ENCODE measurements at places on chromosomes 2 and 18.

GRCh38 chr2:9240745-9241144 lies 34.1 kb downstream of the ASAP2 start:
- DNase-seq = no peak

DNA sequence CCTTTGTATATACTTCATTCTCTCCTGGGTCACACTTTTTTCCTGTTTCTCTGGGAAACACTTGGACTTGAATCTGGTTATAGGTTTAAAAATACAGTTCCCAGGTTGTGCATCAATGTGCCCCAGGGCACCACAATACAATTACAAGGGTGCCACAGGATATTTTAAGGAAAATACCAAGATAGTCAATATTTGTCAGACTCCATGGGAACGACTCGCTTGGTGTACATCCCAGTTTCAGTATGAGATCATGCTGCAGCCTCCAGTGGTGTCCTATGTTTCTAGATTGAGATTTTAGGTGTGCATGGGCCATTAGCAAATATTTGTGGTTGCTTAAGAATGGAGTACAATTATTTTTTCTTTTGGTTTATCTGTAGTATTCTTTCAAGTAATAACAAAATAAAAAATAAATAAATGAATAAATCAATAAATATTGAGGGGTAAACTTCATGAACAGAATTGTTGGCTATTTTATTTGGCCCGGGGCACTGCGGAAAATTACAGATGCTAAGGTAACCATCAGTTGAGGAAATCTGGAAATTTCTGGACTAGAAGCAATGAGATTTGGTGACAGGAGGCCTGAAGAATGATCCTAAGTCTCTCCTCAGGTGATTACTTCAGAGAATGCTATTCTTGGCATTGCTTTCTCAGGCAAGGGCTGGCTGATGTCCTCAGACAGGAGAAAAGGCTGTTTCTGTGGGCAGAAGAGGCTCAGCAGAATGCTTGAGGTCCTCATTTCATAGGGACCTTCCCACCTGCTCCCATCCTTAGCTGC lies 649.3 kb upstream of the SOX11 start:
- no peak for DNase-seq

DNA sequence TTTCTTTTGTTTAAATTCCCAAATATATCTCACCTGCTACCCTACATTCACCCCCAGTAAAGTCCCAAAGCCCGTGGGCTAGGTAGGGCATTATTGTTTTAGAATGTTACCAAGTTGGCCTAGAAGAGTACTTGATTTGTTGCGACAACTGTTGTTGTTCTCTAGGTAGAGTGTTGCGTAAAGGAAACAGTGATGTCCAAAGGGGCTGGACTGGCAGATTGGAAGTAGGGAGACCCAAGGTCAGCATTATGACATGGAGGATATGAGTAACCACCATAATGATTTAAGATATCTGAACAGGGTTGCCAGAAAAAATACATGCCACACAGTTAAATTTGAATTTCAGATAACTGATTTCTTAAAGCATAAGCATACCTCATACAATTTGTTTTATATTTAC lies 39.2 kb downstream of the SCN1A start:
- DNase-seq = no peak

DNA sequence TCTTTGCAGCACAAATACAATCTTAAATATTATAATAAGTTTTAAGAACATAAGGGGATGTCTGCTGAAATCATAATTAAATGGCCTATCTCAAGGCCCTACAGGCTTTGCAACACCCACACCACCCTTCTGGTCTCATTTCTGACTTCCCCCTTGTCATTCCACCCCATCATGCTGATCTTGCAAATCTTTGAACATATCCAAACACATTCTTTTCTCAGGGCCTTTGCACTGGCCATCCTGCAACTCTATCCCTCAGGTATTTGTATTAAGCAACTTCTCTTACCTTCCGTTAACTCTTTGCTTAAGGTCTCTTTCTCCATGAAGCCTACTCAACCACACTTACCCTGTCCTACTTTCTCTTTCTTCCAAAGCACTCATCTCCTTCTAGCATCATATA lies 51.8 kb upstream of the CCDC150 start:
- no peak for DNase-seq

DNA sequence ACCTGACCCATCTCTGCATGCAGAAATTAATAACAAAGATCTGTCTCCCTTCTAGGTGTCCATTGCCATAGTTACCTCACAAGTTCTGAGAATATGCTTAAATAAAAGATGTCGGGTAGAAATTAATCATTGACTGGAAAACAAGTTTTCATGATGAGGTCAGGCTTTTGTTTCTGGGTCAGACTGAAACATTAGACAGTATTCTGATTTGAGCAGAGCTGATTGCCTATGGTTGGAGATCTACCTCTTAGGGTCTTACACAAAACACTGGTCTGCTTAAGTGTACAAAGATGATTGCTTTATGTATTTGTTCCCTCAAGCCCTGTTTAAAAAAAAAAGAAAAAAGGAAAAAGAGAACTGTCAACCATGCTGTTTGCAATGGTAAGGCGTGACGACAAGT lies 956.4 kb downstream of the CPS1 start:
- DNase-seq = no peak

GRCh38 chr2:141928476-141928875 lies 202.3 kb downstream of the LRP1B start:
- DNase-seq = no peak

DNA sequence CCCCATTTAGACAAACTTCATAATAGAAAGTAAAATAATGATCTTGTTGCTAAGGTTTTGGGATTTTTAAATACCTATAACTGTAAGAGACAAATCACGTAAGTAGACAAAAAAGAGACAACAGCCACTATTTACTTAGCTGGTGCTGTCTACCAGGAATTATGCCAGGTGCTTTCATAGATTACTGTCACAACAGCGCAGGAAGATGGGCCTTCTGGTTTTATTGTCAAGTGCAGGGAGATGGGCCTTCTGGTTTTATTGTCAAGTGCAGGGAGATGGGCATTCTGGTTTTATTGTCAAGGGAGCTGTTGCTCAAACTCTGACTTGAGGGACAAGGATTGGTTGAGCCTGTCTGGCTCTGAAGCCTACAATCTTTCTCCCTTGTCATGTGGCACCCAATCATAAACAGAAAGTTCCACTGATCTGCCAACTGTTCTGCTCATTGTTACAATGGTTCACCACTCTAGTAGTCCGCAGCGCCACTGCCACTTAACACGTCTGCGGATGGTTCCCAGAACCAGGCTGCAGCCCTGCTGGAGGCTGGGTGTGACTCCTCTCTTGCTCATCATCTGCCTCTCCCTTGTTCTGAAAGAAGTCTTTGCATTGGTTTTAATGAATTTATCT lies 95.0 kb downstream of the RNF144A start:
- no peak for DNase-seq

- no peak for DNase-seq
Observed at GRCh38 chr18:22675006-22675405, 257.3 kb upstream of the CTAGE1 start.

DNA sequence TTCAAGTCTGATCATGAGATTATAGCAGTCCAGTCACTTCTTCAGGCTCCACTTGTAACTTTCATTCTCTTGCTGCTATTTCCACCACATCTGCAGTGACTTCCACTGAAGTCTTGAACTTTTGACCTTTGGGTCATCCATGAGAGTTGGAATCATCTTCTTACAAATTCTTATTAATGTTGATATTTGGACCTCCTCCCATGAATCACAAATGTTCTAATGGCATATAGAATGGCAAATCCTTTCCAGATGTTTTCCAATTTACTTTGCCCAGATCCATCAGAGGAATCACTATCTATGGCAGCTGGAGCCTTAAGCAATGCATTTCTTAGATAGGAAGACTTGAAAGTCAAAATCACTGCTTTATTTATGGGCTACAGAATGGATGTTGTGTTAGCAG lies 159.4 kb downstream of the LTBP1 start:
- DNase-seq = no peak

- DNase-seq = no peak
Observed at GRCh38 chr18:42920621-42921020, 194.9 kb downstream of the RIT2 start.

DNA sequence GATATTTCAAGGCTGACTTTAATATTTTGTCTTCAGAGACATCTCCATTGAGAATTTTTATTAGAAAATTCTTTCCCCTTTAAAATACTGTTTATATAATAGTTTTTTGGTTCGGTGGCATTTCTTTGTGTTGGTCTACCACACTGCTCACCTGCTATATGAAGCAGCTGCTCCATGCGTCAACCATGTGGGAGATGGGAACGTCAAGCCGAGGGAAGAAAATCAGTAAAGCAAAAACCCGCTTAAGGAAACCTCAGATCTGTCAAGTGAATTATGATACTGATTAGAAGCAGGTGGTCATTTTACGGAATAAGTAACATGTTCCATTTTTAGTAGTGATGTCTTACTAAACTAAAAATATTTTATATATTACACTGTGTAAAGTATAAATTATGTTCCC lies 5.6 kb upstream of the TMEM17 start:
- no peak for DNase-seq

DNA sequence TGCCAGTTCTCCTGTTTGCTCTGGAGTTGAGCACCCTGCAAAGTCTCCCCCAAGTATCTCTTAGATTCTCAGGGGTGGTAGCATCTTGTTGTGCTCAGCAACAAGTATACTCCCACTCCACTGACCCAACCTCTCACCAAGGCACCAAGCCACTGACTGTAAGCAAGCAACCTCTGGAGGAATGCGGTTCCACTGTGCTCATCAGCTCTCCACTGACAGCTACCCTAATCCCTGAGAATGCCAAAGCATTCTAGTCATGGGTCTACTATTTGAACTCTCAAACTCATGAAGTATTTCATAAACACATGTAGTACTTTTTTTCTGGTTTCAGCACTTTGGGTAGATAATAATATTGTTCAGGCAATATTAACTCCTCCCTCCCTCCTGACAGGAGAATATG lies 170.0 kb downstream of the EPHA4 start:
- DNase-seq = no peak

- DNase-seq = no peak
Observed at GRCh38 chr2:230908092-230908594, 16.9 kb downstream of the GPR55 start.

GRCh38 chr2:189614585-189614984 lies 34.0 kb upstream of the SLC40A1 start:
- no peak for DNase-seq

GRCh38 chr18:12637393-12637792 lies 20.5 kb downstream of the SPIRE1 start:
- DNase-seq = no peak

DNA sequence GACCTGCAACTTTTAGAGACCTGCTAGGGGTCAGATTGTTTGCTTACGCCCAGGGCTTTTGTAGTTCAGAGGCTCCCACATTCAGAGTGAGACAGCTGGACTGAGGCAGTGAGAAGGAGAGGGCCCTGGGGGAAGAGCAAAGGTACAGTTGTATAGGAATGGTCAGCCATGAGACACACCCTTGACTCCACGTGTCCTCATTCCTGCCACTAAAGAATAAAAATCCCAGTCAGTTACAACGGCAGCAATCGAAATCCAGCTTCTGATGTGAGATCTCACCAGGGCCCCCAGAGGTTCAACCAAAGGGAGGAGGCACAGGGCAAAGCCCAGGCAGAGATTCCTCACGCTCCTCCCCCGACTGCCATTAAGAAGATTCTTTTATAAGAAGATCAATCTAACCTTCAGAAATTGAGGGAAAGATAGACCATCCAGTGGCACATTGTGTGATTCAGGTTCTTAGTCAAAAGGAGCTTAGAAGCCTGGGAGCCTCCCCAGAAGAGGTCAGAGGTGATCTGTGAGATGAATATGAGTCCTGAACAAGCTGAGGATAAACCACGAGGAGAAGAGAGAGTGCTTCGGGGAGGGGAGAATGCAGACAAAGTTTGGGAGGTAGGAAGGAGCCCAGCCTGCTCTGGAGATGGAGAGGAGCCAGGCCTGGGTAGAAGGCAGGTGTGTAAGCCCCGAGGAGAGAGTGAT lies 317.0 kb downstream of the CYP26B1 start:
- DNase-seq = no peak

DNA sequence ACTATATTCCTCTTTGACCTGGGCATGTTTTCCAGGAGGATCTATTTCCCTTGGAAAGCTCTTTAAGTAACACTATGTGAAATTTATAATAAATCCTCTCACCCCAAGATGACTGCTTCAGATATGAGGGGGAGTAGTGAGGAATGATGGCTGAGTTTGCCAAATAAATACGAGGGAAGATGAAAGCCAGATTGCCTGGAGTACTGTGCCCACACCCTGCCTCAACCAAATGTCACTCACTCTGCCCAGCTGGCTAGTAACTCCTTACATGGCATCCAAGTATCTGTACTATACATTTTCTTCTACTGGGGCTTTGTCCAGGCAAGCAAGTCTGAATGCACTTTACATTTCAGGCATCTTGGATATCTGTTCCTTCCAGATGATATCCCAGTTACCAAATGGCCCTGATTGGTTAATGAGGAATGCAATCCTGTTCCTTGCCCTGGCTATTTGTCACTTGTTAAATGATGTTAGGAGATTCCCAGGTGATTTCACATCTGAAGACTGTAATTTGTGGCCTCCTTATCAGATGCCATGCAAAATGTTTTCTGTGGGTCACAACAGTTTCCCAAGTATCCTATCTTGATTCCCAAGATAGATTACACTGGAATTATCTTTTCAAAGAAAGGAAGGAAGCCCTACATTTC lies 191.8 kb downstream of the IKZF2 start:
- no peak for DNase-seq

GRCh38 chr2:182113334-182113733 lies 127.7 kb downstream of the PPP1R1C start:
- no peak for DNase-seq

DNA sequence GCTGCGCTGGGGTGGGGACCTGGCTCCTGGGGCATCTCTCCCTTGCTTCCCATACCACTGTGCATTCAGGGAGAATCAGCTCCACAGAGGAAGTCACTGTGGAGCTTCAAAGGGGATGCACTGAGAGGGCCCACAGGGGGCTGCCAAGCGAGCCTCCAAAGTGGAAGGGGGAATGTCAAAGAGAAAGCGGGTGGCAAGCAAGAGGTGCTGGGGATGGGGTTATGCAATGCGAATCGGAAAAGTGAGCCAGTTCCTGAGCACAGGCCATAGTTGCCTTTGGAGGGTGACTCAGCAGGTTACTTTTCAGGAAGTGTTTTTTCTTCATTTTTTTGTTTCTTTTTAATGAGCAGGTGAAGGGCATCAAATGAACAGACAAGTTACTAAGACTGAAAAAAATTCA lies 17.6 kb downstream of the PMAIP1 start:
- no peak for DNase-seq

- DNase-seq = no peak
Observed at GRCh38 chr2:229434187-229434586, 163.1 kb upstream of the PID1 start.

DNA sequence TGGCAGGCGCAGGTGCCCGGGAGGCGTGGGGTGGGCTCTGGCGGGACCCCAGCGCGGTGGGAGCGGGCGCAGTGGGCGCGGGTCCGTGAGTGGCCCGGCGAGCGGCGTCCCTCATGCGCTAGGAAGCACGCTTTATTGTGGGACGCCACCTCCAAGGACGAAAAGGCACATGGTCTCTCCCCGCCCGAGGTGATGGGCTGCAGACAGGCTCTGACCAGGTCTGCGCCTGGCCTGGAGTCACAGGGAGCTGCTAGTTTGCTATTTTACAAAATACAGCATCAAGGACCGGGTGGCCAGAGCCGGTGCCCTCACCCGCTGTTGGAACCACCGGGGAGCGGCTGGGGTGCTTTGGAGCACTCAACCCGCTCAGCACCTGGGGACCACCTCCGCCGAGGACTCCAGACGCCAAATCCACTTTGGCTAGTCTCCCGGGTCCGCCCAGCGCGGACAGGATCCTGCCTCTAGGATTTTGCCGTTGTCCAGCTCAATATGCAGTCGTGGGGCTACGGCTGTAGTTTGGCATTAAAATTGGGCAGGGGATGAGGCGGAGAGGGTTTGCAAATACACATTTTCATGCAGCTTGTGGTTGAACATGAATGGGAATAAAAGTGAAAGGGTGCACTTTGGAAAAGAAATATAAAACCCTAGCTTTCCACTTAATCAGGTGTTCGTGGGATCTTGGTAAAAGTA lies 65.4 kb downstream of the LRRFIP1 start:
- no peak for DNase-seq
